ENCODE measurements at places on chromosomes 7 and 10. TPM values are rescaled to one million over a fixed set of nuclear protein-coding genes. Genes with fewer than 3 reads are reported as not detected.

AGK gene
- total RNA-seq = 28.4 TPM

WNT16 gene
- total RNA-seq = not detected

TEX47 gene
- not detected for total RNA-seq

PON3 gene
- total RNA-seq = not detected

PNPLA8 gene
- 89.9 TPM for total RNA-seq

CREB3L2 gene
- total RNA-seq = 18.1 TPM

SUGCT gene
- total RNA-seq = 2.2 TPM

CYP3A5 gene
- total RNA-seq = not detected

FANK1 gene
- total RNA-seq = not detected

VOPP1 gene
- 111 TPM for total RNA-seq

DNA sequence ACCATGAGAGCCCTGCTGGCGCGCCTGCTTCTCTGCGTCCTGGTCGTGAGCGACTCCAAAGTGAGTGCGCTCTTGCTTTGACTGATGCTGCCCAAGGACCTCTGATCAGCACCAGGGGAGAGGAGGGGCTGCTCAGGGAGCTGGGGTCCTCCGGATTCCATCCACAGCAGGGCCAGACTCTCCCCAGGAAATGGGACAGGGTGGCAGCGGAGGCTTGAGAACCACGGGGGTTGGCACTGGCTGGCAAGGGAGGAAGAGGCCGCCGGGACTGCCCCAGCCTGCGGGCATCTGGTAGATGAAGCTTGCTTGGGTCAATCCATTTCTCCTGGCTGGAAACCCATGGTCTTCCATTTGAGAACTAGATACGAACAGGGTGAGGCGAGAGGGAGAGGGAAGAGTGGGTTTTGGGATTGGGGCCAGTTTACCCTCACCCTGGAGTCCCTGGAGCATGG lies 647 bp downstream of the PLAU start:
- no peak for DNase-seq

DNA sequence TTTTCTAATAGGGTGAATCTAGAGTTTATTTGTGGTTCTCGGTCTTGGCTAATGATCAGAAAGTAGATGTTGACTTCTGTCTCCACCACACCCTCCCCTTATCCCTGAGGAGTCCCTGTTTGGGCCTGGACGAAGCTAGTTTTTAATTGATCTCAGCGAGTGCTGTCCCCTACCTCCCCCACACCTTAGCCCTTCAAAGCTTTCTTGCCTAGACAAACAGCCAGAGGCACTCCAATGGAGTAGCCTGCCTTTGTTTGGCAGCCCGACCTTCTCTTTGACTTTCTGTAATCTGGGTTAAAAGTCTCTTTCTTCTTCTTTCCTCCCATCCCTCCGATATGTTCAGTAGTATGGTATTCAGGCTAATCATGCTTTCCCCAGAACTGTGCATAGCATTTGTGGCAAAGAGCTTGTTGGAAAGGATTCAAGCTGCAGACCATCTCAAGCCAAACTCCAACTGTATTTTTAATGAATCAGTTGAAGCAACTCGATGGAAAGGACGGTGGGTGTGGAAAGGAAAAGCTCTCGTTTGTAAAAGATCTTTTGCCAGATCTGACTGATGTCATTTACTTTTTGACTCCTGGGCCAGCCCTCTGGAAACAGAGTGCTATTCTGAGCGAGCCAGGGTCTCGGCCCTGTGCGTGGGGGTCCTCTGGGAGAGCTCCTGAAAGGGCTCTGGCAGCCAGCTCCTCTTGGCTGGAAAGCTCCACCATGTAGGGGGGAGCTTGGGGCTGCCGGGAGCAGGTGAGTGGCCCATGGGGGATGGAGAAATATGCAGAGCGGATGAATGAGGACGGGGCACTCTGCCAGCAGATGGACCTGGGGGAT lies 4.5 kb downstream of the FAM180A start:
- no peak for DNase-seq

GRCh38 chr7:69341288-69341687 lies 257.0 kb upstream of the AUTS2 start:
- no peak for DNase-seq

DNA sequence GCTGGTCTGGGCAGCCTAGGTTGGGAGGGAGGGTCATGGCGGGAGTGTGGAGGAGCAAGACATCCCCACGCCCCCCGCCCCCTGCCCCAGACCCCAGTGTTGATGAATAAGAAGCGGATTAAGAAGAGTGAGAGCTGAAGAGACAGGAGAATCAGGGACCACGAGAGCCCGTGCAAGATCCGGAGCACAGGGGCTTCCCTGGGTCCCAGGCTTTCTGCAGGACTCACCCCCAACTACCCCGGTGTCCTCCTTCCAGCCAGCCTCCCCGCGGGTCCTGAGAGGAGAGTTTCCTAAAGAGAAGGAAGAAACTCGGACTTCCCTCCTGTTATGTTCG lies 20.1 kb downstream of the GHRHR start:
- no peak for DNase-seq

DNA sequence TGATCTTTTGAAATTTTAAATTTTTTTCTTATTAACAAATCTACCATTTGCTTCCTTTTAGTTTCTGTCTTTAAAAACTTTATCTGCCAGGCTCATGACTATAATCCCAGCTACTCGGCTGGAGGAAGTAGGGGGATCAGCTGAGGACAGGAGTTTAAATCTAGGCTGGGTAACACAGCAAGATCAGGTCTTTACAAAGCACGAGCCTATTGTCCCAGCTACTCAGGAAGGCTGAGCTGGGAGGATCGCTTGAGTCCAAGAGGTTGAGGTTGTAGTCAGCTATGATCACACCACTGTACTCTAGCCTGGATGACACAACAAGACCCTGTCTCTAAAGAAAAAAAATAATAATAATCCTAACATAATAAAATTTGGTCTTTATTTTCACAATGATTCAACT lies 17.5 kb downstream of the DPY19L1 start:
- DNase-seq = no peak

DNA sequence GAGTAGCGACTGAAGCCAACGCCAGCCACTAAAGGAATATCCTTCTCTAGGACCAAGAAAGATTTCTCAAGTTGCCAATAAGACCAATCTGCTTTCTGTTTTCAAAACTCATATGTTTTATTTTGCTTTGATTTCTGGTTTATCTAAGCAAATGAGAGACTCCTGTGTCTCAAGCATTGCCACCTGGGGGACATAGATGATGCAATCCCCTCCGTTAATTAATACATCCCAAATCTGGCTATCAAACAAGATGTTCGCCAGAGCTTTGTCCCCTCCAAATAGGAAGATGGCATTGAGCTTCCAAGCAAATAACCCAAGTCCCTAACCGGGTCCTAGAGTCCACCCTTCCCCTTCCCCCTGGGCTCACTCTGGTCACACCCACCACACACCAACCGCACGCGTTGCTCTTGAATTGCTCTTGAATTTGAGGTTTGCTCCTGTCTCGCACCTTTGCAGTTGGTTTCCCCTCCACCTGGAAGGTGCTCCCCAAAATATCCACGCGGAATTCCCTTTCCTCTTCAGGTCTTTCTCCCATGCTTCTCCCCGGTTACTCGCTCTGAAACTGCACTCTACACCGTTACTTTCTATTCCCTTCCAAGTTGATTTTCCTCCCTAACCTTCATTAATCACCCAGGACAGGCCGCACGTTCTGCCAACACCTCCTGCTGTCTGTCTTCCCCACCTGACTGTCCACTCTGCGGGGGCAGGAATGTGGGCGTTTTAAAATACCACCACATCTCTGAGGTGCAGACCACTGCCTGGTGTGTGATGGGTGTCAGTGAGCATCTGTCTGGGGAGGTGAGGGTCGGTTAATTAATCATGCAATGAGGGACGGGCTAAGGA lies 64.1 kb upstream of the RNF32 start:
- no peak for DNase-seq

DNA sequence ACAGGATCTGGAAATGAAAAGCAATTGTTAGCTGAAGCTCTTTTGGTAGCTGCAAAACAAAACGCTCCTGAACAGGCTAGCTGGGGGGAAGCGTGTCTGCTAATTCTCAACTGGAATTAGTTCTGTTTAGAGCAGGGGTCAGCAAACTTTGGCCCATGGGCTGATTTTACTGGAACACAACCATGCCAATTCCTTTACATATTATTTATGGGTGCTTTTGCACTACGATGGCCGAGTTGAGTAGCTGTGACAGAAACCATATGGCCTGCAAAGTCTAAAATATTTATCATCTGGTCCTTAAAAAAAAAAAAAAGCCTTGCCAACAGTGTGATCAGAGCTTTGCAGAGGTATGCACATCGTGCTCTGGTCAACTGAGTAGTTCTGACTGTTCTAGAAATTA lies 108.4 kb upstream of the PDLIM1 start:
- no peak for DNase-seq

- no peak for DNase-seq
Measured at GRCh38 chr7:1622441-1622840, 47.6 kb upstream of the ELFN1 start.

GRCh38 chr10:123847686-123848432 lies 43.7 kb downstream of the CPXM2 start:
- DNase-seq = no peak

DNA sequence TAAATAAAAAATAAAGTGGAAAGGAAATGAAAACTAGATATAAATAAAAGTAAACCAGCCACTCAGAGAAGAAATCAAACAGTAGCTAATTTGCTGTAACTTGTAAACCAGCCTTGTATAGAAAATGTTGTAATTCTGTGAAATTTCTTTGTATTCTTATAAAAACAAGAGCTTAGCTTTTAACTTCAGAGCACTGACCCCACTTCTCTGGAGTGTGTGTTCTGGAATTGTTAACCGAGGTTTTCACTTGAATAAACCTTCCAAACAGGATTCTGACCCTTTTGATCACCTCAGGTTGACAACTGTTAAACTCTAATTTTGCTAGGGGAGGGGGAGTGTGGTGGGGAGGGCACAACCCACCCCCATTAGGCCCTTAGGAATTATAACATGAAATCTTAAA lies 151.9 kb upstream of the TRIM24 start:
- no peak for DNase-seq

GRCh38 chr10:30984563-30985328 lies 46.9 kb downstream of the ZNF438 start:
- DNase-seq = no peak

GRCh38 chr10:102545997-102546396 lies 42.2 kb downstream of the SUFU start:
- no peak for DNase-seq

- DNase-seq = no peak
Measured at GRCh38 chr7:24578052-24578451, 4.8 kb downstream of the PALS2 start.

DNA sequence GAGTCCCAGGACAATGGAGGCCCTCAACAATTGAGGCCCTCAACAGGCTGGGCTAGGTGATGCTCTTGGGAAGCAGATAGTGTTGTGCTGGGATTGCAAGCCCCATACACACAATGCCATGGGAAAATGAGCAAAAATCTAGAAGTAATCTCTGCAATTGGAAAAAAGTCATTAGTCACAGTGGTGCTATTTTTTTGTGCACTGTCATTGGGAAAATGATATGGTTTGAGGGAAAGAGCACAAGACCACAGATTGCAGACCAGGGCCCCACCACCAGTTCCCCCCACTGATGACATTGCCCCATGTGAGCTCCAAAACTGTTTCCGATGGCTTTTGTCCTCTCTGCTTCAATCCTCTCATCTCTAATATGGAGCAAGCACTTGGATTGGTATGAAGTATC lies 1.9 kb downstream of the KCTD7 start:
- no peak for DNase-seq

DNA sequence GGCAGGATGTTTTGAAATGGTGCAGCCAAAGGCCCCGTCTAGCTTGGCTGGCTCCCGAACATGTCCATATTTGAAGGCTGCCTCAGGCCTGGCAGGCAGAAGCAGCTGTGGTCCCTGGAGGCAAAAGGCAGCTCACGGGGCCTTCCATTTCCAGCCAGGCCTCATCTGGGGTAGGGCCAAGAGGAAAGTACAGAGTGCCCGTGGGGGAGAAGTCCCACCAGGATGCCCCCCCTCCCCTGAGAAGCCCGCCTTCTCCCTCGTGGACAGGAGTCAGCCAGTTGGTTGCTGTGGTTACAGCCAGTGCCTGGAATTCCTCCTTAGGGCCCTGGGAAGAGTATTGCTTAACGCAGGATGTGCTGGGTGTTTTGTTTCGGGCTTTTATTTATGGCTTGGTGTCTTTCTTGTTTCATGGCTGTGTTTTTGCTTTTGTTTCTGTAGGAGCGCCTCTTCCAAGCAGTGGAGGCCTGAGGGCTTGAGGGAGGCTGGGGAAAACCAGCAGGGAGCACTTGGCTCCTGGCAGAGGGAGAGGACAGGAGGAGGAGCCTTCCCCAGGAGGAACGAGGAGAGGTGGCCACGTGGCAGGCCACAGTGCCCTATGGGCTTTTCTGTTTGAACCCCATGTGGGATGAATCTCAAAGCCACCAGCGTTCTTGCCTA lies 45.4 kb downstream of the CHST3 start:
- no peak for DNase-seq

- DNase-seq = no peak
Measured at GRCh38 chr7:107994421-107995030, 8.4 kb downstream of the LAMB1 start.

DNA sequence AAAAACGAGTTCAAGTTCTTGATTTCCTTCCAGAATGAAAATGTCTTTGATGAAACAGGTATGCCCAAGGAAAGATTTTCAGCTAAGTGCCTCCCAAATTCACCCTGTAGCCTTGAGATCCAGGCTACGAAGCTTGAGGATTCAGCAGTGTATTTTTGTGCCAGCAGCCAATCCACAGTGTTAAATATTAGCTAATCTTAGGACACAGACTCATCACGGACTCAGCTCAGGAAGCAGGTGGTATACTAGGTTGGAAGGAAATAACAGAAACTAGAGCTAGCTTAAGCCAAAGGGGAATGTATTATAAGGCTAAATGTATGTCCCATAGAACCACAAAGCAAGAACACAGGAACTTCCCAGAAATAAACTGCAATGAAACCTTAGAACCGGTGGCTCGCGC lies 151.0 kb upstream of the PRSS1 start:
- DNase-seq = no peak

DNA sequence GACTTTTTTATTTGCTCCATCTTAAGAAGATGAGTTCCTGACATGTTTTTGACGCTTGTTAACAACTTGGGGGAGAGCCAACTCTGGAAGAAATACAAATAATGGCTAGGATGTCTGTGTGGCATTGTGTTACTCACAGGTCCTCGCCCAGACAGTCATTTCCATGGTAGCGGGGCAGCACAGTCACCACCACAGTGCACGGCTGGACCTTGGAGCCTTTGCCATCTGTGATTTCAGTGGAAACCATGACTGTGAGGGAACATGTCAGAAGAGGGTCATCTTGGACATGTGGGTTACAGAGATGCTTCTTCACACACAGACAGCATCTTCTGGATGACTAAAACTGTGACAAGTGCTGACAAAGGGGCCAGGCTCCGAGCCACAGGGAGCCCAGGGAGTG lies 74.5 kb downstream of the PKD1L1 start:
- no peak for DNase-seq

Data from naive thymus-derived CD4-positive, alpha-beta T cell (primary cell).